Amygdala (tissue), 56 donors: ENCODE measurements at places on chromosomes 7 and 10.

DNA sequence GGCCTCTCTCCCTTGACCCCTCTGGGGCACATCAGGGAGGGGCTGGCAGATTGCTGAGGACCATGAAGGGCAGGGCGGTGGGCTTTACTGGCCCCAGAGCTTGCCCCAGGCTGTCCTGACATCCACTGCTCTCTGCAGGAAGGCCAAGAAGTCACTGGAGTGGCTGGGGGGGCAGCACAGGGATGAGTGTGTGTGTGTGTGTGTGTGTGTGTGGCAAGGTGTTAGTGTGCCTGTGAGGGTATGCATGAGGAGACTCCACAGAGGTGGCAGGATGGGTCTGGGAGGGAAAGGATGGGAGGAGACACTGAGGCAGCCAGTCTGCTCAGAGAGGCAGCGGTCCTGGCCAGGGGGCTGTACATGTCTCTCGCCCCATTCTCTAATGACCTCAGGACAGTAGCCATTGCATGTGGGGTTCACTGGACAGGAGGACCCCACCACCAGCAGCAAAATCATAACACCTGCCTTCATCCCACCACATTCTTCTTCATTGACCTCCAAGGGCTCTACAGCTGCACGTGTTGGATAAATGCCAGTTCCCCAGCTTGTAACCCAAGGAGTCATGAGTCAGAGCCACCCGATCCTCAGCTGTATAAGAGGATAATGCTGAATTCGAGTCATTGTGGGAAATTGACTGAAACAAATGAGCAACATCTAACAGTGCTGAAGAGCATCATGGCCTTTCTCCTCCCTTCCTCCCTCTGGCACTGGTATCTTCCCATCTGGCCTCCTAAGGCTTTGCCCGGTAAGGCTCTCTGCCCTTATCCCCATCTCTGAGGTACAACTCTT, 720.5 kb downstream of the GRID1 start:
- DNase-seq = no peak

DNA sequence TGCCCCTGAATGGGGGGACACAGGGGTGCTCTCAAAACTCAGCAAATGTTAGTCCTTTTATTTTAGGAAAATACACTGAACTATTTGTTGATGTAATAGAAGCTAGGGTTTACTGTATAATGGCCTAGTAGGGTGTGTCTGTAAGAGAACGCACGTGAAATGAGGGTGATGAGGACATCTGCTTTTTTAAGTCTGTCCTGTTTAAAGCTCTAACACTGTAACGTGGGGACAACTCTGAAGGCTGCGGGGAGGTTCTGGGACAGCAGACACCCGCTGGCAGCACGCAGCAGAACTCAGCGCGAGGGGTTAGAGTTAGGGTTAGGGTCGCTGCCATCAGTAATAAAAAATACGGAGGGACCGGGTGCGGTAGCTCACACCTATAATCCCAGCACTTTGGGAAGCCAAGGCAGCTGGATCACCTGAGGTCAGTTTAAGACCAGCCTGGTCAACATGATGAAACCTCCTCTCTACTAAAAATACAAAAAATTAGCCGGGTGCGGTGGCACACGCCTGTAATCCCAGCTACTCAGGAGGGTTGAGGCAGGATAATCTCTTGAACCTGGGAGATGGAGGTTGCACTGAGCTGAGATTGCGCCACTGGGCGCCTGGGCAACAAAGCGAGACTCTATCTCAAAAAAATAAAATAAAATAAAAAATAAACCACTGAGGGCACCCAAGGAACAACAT, 98.0 kb downstream of the CTBP2 start:
- DNase-seq = no peak

DNA sequence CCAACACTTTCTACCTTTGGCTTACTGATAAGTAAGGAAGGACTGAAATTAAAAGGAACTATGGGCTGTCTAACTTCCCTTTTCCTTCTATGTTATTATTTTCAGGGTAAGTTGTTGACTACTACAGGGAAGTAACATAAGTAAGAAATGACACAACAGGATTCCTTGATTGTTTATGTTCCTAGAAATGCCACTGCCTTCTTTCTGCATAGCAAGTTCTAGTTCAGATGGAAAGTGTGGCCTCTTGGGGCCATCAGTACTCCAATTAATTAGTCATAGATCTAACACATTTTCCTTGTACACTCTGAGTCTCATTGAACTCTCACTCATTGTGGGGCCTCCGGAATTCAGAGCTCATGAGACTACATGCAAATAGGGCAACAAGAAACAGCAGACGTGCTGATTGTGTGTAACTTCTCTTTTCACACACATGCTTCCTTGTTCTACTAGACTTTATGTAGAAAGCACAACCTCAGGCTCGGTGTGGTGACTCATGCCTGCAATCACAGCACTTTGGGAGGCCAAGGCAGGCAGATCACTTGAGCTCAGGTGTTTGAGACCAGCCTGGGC, 35.3 kb upstream of the HIBADH start:
- no peak for DNase-seq

DNA sequence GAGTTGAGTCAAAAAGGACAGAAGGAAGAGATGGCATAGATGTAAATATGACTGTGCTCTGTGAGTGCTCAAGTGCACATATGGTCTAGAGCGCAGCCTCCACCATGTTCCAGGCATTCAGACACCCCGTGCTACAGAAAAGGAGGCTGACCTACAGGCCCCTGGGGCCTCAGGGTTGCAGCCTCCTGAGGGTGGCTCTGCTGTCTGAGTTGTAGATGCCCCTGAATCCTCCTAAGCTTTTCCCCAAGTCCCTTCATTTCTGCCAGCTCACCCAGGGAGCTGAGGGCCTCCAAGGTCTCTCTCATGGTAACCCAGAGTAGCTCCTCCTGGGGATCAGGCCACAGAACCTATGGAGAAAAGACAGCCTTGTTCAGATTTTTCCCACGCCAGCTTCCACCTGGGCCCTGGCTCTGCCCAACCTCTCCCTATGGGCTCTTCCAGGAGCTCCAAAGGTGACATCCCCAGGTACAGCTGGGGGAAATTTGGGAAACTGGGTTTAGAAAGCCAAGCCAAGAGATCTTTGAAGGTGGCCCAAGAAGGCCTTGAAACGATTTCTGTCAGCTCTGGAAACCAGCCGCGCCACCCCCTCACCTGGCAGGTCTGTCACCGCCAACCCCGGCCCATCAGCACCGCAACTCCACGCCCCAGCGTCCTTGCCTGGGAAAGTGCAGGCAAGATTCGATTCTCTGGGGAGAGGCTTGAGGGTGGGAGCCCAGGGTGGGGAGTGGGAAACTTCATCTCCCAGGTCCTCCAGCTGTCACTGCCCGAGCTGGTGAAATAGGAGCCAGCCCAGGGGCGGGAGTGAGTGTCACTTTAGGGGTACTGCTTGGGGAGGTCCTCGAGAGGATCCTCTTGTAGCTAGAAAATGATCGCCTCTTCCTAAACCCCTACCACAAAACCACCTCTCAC, 2.4 kb downstream of the ZNF467 start:
- no peak for DNase-seq

DNA sequence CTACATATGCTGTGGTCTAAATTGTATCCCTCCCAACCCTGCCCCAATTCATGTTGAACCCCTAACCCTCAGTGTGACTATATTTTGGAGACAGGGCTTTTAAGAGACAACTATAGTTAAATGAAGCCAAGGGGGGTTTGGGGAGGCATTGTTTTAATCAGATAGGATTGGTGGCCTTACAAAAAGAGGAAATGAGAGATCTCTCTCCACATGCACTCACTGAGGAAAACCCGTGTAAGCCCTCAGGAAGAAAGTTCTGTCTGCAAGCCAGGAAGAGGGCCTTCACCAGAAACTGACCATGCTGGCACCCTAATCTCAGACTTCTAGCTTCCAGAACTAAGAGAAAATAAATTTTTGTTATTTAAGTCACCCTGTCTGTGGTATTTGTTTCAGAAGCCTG, 276.7 kb downstream of the KIF20B start:
- no peak for DNase-seq

DNA sequence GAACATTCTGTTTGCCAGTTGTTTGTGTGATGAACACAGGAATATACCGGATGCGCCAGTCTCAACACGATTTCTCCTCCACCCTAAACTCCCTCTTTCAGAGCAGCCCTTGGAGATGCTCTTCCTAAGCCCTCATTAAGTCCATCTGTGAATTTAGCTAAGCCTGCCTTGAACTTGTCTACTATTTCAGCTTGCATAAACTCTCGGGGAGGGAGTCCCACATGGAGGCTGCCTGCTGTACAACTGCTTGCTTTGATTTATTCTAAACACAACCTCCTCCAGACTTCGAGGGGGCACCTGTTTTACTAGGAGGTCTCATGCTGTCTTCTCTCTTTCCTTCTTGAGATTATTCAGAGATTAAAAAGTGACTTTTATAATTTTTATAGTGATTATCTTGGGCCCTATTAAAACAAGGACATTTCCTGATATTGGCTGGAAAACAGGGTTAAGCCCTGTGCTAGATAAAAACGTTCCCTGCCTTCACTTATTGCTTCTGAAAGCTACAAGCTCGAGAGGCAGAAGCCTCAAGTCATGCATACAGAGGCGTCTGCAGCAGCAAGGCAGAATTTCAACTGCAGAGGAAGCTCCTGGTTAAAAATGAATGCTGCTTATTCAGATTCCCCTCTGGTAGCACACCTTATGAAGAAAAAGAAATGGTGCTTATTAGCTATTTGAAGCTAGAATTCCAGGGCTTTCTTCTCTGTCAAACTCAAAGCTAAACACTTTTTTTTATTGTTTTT, 174.3 kb downstream of the FANK1 start:
- DNase-seq = no peak

- DNase-seq = no peak
Measured at GRCh38 chr10:19848226-19848985, 32.2 kb downstream of the PLXDC2 start.

GRCh38 chr7:953547-954327, 743 bp downstream of the ADAP1 start:
- DNase-seq = peak; percentile 75

DNA sequence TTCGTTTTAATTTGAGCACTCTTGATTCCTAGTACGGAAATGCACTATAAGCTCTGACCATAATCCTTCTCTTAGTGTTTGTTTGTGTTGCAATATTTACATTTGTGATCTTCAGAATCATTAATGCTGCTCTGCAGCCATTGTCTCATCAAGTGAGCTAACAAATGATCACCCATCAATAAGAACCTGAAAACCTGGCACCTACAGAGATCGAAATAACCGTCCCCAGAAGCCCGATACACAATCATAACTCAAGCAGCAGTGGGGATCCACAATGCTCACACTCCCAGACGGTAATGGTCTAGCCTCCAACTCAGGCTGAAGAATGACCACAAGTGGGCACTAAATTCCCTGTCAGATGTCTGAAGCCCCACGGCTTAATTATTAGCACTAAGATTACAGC, 156.0 kb upstream of the NFE2L3 start:
- DNase-seq = no peak

GRCh38 chr7:109864230-109864629, 1226.7 kb upstream of the LRRN3 start:
- DNase-seq = peak; percentile 20

DNA sequence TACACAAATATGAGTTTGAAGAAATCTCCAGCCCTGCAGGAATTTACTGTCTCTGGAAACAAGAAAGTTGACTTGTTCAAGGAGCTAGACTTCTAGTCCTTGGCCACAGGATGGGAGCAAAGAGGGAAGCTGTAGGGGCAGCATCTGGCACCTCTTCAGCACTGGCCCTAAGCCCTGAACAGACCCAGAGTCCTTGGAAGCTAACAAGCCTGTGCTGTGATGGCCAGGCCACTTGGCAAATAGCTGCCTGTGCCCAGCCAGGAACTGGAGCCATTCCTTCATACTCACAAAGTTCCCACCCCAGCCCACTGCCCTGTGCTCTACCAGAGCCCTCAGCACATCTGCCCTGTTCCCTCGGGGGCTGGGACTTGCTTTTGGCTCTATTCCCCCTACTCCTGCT, 9.4 kb upstream of the COL13A1 start:
- no peak for DNase-seq

- no peak for DNase-seq
Measured at GRCh38 chr10:31479752-31480151, 160.7 kb downstream of the ZEB1 start.

- no peak for DNase-seq
Measured at GRCh38 chr10:78547397-78547796, 513.7 kb downstream of the RPS24 start.

GRCh38 chr10:76287856-76288255, 856.4 kb downstream of the LRMDA start:
- no peak for DNase-seq

DNA sequence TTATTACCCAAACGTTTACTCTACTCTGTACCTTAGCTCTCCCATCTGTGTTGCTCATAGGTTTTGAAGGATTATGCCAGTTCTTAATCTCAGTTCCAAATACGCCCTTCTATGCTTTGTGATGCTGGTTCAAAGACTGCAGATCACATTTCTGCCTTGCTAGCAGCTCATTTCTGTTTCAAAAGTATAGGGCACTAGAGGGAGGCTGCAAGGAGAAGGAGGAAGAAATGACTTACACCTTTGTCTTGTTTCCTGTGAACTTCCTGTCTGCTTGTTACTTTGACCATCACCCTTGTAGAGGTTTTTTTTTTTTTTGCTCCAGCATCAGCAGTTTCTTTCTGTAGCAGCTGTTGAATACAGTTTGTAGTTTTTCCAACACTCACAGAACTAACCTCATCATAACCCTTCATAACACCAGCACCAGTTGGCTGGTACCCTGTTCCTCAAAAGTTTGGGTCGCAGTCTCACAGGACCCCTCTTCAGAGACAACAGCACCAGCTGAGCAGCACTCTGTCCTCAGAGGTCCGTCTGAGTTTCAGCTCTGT, 16.5 kb downstream of the SLK start:
- no peak for DNase-seq

GRCh38 chr7:149773446-149774236, at the start of gene ZNF467:
Gene ZNF467, minus strand, starts transcription at chr7:149773588. Its CDS starts 2,556 bp downstream, at chr7:149771032.
- no peak for DNase-seq

- no peak for DNase-seq
Measured at GRCh38 chr10:75071756-75072155, 39.7 kb upstream of the SAMD8 start.

GRCh38 chr7:6160191-6160623, 112.2 kb downstream of the CYTH3 start:
- DNase-seq = peak; percentile 45

- DNase-seq = peak; percentile 55
Measured at GRCh38 chr10:101569622-101570427, 18.2 kb downstream of the POLL start.

DNA sequence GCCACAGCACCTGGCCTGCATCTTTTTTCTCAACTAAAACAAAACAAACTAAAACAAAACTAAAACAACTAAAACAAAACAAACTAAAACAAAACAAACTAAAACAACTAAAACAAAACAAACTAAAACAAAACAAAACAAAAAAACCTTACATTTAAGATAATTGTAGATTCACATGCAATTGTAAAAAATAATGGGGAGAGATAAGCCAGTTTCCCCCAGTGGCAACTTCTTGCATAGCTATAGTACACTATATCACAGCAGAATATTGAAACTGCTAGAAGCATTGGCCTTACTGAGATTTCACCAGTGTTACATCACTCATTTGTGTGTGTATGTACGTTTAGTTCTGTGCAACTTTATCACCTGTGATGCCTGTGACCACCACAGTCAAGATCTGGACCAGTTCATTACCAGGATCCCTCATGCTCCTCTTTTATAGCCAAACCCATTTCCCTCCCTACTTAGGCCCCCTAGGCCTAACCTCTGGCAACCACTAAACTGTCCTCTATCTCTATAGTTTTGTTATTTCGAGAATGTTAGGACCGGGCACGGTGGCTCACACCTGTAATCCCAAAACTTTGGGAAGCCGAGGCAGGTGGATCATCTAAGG, 9.3 kb downstream of the FXYD4 start:
- no peak for DNase-seq

GRCh38 chr7:23396222-23397015, 73.9 kb downstream of the IGF2BP3 start:
- no peak for DNase-seq
